ENCODE measurements at places on chromosomes 13 and 19.

- no peak for DNase-seq
These were observed 1606.4 kb upstream of the PRR20A start for GRCh38 chr13:55534306-55534705.

- no peak for DNase-seq
These were observed 16.3 kb downstream of the METTL21C start for GRCh38 chr13:102678339-102679107.

GRCh38 chr13:112818698-112819045 is 128.8 kb downstream of the ATP11A start:
- no peak for DNase-seq

DNA sequence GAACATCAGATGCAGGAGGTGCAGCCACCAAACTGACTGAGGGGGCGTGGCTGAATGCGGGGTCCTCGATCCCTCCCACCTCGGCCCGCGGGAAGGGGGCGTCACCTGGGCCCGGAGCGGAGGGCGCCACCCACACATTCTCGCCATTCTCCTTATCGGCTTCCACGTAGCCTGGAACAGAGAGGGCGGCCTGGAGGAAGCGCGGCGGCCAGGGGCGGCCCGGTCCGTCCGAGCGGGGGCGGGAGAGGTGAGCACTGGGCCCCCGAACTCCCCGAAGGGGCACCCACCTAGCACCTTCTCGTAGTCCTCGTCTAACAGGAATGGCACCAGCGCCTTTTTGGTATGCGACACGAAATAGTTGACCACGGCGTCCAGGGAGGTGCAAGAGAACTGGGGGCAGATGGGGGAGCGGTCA is 11.8 kb downstream of the STAP2 start:
- DNase-seq = no peak

DNA sequence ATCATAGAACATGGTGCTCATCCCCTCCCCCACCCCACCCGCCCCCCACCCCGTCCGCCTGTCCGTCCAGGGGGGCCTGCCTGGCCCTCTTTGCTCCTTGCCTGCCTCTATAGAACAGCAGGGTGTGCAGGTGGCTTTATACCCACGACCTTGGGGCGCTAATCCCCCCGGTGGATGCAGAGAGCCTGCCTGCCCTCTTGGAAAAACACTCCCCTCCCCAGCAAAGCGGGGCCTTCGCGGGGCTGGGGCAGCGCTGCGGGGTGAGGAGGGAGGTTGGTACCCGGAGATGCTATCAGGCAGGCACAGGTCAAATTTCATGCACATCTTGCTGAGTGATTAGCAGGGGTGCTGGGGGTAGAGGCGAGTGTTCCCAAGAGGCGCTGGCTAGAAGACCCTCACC is 21.9 kb downstream of the RFX1 start:
- DNase-seq = no peak

DNA sequence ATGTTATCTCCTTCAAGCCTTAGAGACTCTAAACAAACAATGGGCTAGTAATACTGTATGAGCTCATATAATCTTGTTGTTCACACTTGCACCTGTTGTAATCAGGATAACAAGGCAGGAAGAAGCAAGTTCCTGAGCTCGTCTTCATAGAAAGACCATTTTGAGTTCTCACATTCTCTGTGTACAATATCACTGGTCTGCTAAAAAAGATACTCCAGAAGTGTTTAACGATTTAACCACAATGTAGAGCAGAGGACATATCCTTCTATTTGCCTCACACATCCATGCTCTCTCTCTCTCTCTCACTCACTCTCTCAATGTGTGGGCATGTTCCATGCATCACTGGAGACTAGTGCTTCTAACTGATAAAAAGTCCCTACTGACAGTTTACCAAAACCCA is 122.9 kb downstream of the MIPEP start:
- no peak for DNase-seq

GRCh38 chr19:29532097-29532496 is 6.3 kb downstream of the VSTM2B start:
- no peak for DNase-seq

All from nucleus accumbens (tissue), 56 donors.